Epithelial cell of esophagus (primary cell): ENCODE measurements at places on chromosomes 2 and 18.

DNA sequence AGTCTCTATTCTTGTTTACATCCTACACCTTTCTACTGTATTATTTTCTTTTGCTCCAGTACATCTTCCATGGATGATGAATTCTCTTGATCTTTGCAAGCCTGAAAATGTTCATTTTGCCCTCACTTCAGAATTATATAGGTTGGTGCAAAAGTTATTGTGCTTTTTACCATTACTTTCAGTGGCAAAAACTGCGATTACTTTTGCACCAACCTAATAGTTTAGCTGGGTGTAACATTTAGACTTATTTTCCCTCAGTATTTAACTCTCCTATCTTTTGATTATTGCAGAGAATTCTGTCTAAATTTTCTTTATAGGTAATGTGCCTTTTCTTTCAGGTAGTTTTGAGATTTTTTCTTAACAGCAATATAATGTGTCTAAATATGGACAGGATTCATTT is 81.8 kb downstream of the SS18 start:
- no peak for DNase-seq

- peak; percentile 99 for DNase-seq
Observed at GRCh38 chr18:31042406-31043181, at the start of gene DSC3. DSC3 (minus strand) TSS chr18:31042742; CDS start chr18:31042660, 82 bp downstream.

- DNase-seq, result no peak
Observed at GRCh38 chr2:4221845-4222244, 518.5 kb downstream of the DCDC2C start.

GRCh38 chr18:55477860-55478581 is 110.0 kb downstream of the TCF4 start:
- no peak for DNase-seq

DNA sequence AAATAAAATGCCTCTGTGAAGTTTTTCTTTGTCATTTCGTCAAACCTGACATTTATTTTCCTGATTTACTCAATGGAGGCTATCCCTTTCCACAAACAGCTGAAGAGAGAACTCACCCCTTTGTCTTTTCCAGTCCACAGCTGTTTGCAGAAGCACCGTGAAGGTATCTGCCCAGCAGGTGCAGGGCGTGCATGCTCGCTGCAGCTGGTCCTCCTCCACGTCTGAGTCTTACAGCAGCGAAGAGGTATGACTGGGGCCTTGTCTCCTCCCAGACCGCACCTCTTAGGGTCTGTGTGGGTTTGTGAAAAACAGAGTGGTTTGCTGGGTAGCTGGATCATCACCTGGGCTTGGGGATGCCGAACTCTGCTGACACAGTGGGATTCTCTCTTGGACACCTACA is 9.7 kb downstream of the SPP2 start:
- DNase-seq, result no peak

DNA sequence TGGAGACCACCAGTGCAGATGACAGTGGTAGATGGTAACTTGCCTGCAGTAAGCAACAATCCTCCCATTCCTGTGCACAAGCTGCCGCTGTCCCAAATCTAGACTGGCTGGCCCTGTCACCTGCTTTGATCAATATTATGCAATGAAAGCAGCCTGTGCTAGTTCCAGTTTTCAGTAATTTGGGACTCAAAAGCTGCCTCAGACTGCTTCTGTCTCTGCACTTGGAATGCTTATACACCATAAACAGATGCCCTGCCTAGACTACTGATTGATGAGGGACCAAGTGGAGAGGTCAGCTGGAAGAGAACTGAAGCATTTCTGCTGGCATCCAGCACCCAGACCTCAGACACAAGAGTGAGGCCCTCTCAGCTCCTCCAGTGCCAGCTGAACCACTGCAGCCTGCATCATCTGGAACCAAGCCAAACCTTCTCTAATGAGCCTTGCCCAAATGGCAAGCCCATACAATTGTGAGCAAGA is 24.9 kb downstream of the CCBE1 start:
- peak; percentile 70 for DNase-seq

DNA sequence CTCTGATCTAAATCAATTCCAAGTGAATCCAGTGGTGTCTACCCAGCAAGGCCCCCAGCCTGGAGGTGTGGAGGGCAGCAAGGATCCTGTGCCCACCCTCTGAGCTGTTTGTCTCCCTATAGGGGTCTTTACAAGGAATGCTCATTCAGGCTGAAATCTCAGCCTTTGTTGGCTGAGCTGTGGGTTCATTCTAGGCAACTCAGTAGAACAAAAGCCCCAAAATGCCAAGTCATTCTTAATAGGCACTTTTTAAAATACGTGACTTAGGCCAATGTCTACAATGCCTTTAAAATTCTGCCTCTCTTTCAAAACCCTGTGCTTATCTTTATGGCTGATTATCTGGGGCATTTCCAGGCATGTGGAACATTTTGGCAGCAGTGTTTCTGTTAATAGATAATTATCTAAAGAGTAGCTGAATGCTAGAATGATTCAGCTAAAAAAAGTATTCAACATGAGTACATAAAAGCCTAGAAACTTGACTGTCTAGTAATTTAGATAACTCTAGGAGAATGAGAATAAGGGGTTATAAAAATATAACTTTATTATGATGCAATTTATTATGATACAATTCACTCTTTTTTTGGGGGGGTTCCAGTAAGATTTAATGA is 7.4 kb downstream of the UGT1A6 start:
- no peak for DNase-seq
